ENCODE measurements at places on chromosomes 11 and 22.

GRCh38 chr22:37745548-37746365 is 48.9 kb downstream of the TRIOBP start:
- no peaks in the 10 kb centered on the region for H3K27me3 ChIP-seq
- peaks cover 13% of the 10 kb centered on the region for H3K36me3 ChIP-seq
- DNase-seq: peak; percentile 91
- peak overlapping the region; percentile 87 for H3K27ac ChIP-seq

GRCh38 chr11:57424792-57425564 is 1.9 kb downstream of the SLC43A3 start:
- peak overlapping the region; percentile 88 for H3K27ac ChIP-seq
- H3K4me3 ChIP-seq: peak overlapping the region; percentile 88
- peaks cover 10% of the 10 kb centered on the region for H3K27me3 ChIP-seq
- H3K4me1 ChIP-seq: peaks cover 65% of the 10 kb centered on the region
- DNase-seq: peak; percentile 92
- H3K36me3 ChIP-seq: peaks cover 60% of the 10 kb centered on the region

GRCh38 chr22:44195189-44195871 is 14.6 kb downstream of the PARVG start:
- no peak overlapping the region for H3K27ac ChIP-seq
- H3K36me3 ChIP-seq: peaks cover 67% of the 10 kb centered on the region
- no peak for DNase-seq
- no peaks in the 10 kb centered on the region for H3K27me3 ChIP-seq
- H3K4me3 ChIP-seq: no peak overlapping the region

DNA sequence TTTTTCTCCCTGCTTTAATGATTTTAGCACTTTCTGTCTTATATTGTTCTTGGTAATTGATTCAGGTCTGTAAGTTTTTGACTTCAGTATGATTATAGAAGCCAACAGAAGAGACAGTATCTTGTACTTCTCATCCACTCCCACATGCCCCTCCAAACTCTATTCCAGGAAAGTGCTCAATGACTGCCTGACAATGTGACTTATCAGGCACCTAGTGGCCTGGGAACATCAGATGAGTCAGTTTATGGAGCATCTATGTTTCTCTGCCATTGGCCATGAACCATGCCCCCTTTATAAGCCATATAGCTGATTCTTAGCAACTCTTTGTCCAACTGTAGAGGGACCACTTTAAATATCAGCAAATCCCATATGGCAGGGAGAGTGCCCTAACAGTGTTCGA is 179.2 kb upstream of the MTMR2 start:
- no peak for DNase-seq
- H3K36me3 ChIP-seq: peaks cover 22% of the 10 kb centered on the region
- H3K27me3 ChIP-seq: no peaks in the 10 kb centered on the region
- peaks cover 9% of the 10 kb centered on the region for H3K4me1 ChIP-seq
- no peak overlapping the region for H3K4me3 ChIP-seq

DNA sequence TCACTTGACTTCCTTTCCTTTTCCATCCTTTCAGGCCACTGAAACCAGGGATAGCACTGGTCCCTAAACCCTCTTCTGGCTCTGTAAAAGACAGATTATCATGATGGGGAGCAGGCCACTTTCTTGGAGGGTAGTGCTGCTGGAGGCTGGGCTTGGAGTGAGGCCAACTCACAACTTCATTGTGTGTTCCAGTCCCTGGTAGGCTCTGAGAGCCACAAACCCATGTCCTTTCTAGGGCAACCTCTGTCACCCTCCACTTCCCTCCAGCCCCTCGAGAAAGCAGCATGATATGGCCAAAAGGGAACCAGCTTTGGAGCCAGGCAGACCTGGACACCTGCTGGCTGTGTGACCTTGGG is 2.3 kb downstream of the TKFC start:
- H3K27me3 ChIP-seq: no peaks in the 10 kb centered on the region
- no peak overlapping the region for H3K4me3 ChIP-seq
- H3K27ac ChIP-seq: peak overlapping the region; percentile 91
- no peak for DNase-seq
- H3K36me3 ChIP-seq: peaks cover 9% of the 10 kb centered on the region

- no peak overlapping the region for H3K4me3 ChIP-seq
- H3K36me3 ChIP-seq: no peaks in the 10 kb centered on the region
- DNase-seq: no peak
- no peaks in the 10 kb centered on the region for H3K4me1 ChIP-seq
- no peaks in the 10 kb centered on the region for H3K27me3 ChIP-seq
- H3K27ac ChIP-seq: no peak overlapping the region
Measured at GRCh38 chr11:120134106-120134930, 3.6 kb downstream of the TRIM29 start.

GRCh38 chr11:58577555-58578135 is 1.2 kb upstream of the ZFP91 start:
- H3K27ac ChIP-seq: peak overlapping the region; percentile 100
- H3K27me3 ChIP-seq: no peaks in the 10 kb centered on the region
- H3K4me1 ChIP-seq: peaks cover 42% of the 10 kb centered on the region
- H3K36me3 ChIP-seq: peaks cover 35% of the 10 kb centered on the region
- peak overlapping the region; percentile 85 for H3K4me3 ChIP-seq

DNA sequence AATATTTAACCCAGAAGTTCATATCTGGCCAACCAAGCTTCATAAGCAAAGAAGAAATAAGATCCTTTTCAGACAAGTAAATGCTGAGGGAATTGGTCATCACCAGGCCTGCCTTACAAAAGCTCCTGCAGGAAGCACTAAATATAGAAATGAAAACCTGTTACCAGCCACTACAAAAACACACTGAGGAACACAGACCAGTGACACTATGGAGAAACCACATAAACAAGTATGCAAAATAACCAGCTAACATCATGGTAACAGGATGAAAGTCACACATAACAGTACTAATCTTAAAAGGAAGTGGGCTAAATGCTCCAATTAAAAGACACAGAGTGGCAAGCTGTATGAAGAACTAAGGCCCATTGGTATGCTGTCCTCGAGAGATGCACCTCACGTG is 311.4 kb downstream of the DYNC2H1 start:
- H3K27ac ChIP-seq: peak overlapping the region; percentile 28
- no peak for DNase-seq
- H3K36me3 ChIP-seq: no peaks in the 10 kb centered on the region
- H3K4me3 ChIP-seq: no peak overlapping the region

- no peak for DNase-seq
- no peaks in the 10 kb centered on the region for H3K4me1 ChIP-seq
- H3K4me3 ChIP-seq: no peak overlapping the region
- H3K36me3 ChIP-seq: no peaks in the 10 kb centered on the region
- peaks cover 22% of the 10 kb centered on the region for H3K27me3 ChIP-seq
Measured at GRCh38 chr22:49451070-49451840, 376.4 kb downstream of the BRD1 start.
